ENCODE measurements at places on chromosomes 12 and 14.

DNA sequence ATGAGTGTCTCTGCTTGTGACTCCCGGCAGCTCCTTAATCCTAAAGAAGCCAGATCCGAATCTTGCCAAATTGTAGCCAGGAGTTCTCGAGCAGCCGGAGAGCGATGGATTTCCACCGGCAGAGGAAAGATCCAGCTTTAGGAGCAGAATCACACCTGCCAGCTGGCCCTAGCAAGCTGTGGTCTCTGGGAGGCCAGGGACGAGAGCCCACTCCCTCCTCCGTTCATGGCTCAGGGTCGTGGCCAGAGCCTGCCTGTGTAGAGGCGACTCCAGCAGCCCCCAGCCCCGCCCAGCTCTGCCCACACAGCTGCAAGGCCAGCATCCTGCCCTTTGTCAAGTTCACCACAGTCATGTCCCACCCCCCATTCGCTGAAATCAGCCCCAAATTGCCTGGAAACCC is 121.0 kb downstream of the SCARB1 start:
- H3K36me3 ChIP-seq: no peaks in the 10 kb centered on the region
- H3K27me3 ChIP-seq: no peaks in the 10 kb centered on the region
- H3K4me1 ChIP-seq: peaks cover 19% of the 10 kb centered on the region
- DNase-seq: no peak
- H3K27ac ChIP-seq: no peak overlapping the region

DNA sequence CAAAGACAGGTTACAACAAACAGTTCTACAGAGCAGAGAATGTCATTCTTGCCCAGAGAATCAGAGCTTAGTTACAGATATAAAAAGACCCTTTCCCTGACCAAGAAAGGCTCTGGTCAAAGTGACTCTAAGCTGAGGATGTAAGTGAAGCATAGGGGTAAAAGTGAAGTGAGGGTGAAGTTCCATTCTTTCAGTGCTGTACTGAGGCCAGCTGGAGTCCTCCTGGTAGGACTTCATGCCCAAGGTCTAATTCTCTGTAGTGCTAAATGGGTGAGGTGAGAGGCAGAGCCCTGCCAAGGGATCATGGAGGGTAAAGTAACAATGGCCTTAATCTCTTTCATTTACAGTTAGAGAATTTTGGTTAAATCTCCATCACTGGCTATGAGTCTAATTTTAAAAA is 38.5 kb downstream of the DUSP16 start:
- H3K4me3 ChIP-seq: no peak overlapping the region
- no peaks in the 10 kb centered on the region for H3K27me3 ChIP-seq
- no peak overlapping the region for H3K27ac ChIP-seq
- peaks cover 8% of the 10 kb centered on the region for H3K36me3 ChIP-seq

GRCh38 chr14:61925043-61925442 is 162.8 kb downstream of the SNAPC1 start:
- H3K36me3 ChIP-seq: no peaks in the 10 kb centered on the region
- no peak overlapping the region for H3K27ac ChIP-seq
- H3K4me3 ChIP-seq: no peak overlapping the region
- no peak for DNase-seq
- no peaks in the 10 kb centered on the region for H3K4me1 ChIP-seq

- no peak overlapping the region for H3K27ac ChIP-seq
- no peak for DNase-seq
- no peaks in the 10 kb centered on the region for H3K4me1 ChIP-seq
- H3K27me3 ChIP-seq: no peaks in the 10 kb centered on the region
- no peak overlapping the region for H3K4me3 ChIP-seq
- no peaks in the 10 kb centered on the region for H3K36me3 ChIP-seq
Measured at GRCh38 chr12:91926848-91927247, 218.8 kb downstream of the BTG1 start.

Measured in CD4-positive, alpha-beta T cell (primary cell).